ENCODE measurements at places on chromosomes 7 and 10.

- DNase-seq = peak; percentile 35
These were observed 302.4 kb downstream of the DOCK4 start for GRCh38 chr7:111903797-111904196.

DNA sequence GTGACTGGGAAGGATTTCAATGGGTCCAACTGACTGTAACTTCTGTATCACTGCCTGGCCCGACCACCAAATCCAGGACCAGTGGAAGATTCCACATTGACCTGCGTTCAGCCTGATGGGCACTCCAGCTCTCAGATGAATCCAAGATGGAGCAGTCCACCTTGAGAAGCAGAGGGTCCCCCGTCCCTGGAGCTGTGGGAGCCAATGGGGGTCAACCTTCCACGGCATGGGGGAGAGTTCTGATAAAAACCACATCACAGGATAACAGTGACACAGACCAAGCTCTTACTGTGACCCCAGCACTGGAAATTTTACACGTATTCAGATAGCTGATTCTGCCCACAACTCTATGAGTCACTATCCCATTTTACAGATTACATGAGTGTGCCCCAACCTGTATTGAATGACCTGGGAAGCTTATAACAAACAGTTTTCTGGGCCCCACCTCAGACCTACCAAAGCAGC is 11.2 kb downstream of the ZCCHC24 start:
- DNase-seq = no peak

DNA sequence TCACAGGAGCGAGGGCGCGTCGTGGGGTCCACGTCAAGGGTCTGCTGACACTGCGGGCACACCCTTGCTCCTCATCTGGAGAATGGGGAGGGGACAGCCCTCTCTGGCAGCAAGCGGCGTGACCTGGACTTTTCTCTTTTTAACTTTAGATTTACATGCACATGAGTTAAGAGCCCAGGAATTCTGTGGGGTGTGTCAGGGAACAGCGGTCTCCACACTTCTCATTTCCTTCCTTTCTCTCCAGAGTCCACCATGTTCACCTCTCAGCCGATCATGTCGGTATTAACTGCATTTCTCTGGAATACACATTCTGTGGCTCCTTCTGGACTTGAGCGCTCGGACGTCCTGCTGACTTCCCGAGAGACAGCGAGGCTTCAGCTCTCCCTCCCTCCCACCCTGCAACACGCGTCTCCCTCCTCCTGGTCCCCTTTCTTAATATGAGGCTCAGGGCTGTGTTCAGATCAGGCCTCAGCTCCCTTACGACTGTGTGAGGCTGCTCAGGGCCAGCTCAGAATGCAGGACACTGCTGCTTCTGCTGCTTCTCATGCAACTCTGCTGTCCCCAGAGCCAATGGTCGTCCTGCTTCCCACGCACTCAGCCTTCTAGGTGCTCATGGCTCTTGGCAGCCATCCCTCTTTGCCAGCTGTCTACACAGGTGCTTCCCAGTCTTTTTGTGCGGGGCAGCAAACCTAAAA is 261.3 kb downstream of the ELFN1 start:
- DNase-seq = no peak

GRCh38 chr10:3738855-3739350 is 46.1 kb downstream of the KLF6 start:
- DNase-seq = no peak

DNA sequence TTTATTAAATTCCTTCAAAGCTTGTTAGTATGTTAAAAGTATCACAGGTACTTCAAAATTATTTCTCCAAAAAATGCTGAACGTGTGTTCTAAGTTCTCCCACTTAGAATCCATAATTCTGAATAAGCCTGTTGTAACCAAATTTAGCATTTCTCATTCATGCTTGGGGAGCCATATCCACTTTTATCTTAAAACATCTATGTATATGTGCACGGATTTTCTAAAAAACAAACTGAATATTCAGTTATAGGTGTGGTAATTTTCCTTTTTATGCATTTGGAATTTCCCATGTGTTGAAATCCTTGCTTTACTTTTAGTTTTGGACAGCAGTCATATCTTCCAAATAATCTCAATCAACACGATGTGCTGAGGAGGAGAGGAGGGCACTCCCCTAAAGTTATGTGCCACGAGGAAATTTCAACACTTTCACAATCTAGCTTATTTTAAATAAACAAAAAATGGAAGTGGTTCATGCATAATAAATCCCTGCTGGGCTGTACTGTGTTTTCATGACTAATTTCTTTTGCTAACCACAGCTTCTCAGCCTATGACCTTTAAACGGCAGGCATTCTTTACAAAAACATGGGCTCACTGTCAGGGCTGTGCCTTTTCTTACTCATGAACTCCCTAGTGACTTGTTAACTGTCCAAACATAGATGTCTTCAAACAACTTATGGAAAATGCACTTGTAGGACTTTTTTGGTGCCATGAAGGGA is 380.3 kb upstream of the SEMA3C start:
- peak; percentile 82 for DNase-seq

Data from retinal pigment epithelial cell (primary cell).